ENCODE measurements at places on chromosomes 1 and 21. TPM values are rescaled to one million over a fixed set of nuclear protein-coding genes. Genes with fewer than 3 reads are reported as not detected.

DNA sequence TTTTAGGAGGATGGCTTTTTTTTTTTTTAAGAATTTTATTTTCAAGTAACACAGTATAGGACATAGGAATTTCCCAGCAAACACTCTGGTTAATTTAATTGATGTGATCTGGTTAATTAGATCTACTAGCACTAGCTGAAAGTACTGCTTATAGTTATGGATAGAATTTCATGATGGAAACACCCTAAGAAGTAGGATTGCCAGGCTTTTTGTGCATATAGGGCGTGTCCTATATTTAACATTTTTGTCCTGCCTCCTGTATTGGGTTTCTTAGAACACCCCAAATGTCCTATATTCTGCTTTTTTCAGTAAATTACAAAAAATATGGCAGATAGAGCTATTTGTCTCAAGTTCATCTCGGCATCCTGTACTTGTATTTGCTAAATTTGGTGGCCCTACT, 13.5 kb upstream of the AXDND1 start:
- DNase-seq: no peak
- peaks cover 8% of the 10 kb centered on the region for H3K4me1 ChIP-seq
- peaks cover 5% of the 10 kb centered on the region for H3K36me3 ChIP-seq
- H3K4me3 ChIP-seq: no peak overlapping the region
- no peak overlapping the region for H3K27ac ChIP-seq

- H3K36me3 ChIP-seq: no peaks in the 10 kb centered on the region
- no peaks in the 10 kb centered on the region for H3K4me1 ChIP-seq
- no peak for DNase-seq
These were observed 128.0 kb downstream of the SLC44A5 start for GRCh38 chr1:75482951-75483350.

DNA sequence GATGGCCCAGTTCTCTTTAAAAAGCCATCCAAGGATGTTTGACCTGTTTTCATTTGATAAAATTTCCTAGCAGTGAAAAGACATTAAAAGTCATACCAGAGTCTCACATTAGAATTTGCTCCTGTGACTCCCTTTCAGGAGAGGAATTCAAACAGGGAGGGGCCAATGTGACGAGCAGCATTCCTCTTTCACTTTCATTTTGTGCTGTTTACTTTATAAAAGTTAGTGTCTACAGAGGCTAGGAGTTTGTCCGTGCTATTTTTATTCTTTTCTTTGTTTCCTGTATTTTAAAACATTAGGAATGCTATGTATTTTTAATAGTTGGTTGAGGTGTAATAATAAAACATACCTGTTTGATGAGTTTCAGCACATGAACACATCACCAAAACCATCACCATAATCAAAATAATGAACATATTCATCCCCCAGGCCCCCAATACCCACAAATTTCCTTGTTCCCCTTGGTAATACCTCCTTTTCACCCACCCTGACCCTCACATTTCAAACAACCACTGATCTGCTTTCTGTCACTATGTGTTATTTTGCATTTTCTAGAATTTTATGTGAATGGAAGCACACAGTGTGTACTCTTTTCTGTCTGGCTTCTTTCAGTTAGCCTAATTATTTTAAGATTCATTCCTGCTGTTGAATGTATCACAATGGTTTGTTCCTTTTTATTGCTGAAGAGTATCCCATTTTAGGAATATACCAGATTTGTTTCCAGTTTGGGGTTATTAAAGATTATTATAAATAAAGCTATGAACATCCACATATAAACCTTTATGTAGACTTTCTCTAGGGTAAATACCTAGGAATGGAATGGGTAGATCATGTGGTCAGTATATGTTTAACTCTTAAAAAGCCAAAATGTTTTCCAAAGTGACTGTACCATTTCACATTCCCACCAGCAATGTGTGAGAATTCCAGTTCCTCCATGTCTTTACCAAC, 129.5 kb downstream of the TENT5C start:
- H3K27me3 ChIP-seq: no peaks in the 10 kb centered on the region
- peaks cover 30% of the 10 kb centered on the region for H3K4me1 ChIP-seq

DNA sequence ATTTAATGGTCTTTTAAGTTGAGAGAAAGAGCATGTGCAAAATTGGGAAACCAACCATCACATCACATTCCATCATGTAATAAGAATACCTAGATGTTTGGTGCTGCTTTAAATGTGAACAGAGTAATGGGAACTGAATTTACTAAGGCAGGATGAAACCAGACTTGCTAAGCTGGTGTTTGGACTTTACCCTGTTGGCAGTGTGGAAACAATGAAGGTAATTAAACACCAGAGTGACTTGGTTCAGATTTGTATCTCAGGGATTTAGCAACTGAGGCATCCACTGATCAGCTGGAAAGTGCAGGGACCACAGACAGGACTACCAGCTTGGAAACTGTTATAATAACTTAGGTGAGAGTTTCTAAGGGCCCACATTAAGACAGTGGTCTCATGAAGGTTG, 263.4 kb downstream of the OLFM3 start:
- H3K27me3 ChIP-seq: no peaks in the 10 kb centered on the region
- H3K4me1 ChIP-seq: no peaks in the 10 kb centered on the region
- no peaks in the 10 kb centered on the region for H3K36me3 ChIP-seq
- no peak overlapping the region for H3K4me3 ChIP-seq
- no peak overlapping the region for H3K27ac ChIP-seq

DNA sequence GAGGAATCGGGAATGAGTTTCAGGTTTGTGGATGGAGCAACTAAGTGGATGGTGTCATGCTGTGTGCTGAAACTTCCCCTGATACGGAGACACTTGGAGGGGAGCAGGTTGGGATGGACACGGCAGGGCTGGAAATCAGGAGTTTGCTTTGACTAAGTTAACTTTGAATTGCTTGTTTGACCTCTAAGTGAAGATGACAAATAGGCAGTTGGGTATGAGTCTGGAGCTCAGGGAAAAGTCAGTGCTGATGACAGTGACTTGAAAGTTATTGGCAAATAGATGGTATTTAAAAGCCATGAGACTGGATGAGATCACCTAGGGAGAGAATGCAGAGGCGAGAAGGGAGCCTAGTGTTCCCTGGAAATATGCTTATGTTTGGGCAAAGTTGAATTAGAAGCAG, 12.8 kb upstream of the ZSCAN20 start:
- no peak overlapping the region for H3K27ac ChIP-seq

GRCh38 chr1:21206117-21206516, 29.4 kb upstream of the EIF4G3 start:
- H3K27me3 ChIP-seq: no peaks in the 10 kb centered on the region
- DNase-seq: no peak
- no peak overlapping the region for H3K4me3 ChIP-seq
- H3K27ac ChIP-seq: no peak overlapping the region
- H3K36me3 ChIP-seq: no peaks in the 10 kb centered on the region

GRCh38 chr1:11934302-11935056, at the start of gene PLOD1:
Gene PLOD1 (plus strand): TSS chr1:11934717. CDS start chr1:11934780, 63 bp downstream.
- peak within 1 kb of the TSS; percentile 98 for H3K27ac ChIP-seq
- H3K27me3 ChIP-seq: no peaks in the 10 kb centered on the region
- H3K36me3 ChIP-seq: no peaks in the 10 kb centered on the region
- peaks cover 25% of the 10 kb centered on the region for H3K4me1 ChIP-seq
- H3K4me3 ChIP-seq: peak within 1 kb of the TSS; percentile 45

DNA sequence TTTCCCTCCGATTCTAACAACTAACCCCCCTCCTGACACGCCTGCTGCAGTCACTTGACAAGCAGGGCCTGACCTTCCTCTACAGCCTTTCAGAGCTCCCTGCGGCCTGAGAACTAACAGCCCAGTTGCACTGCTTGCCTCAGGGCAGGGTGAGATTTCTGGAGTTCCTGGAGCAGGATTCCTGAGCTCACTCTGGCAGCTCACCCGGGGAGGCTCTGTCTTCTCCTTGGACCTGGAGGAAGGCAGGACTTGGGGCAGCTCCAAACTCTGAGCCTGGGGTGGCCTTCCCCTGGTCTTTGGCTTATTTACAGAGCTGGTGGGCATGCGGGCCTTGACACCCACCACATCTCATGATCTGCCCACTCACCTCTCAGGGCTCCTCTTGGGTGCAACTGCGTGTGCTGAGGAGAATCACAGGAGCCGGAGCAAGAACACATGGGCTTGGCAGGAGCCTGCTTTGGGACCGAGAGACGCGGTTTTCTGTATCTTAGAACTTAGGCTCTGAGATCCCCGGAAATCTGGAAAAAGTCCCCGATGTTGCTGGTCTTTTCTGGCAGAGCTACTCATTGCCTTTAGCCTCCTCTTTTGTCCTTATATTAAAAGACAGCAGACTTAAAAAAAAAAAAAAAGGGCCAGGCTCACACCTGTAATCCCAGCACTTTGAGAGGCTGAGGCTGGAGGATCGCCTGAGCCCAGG, 13.1 kb upstream of the SLC25A34 start:
- no peak overlapping the region for H3K27ac ChIP-seq
- H3K4me3 ChIP-seq: no peak overlapping the region
- no peak for DNase-seq
- H3K27me3 ChIP-seq: no peaks in the 10 kb centered on the region
- peaks cover under 1% of the 10 kb centered on the region for H3K4me1 ChIP-seq
- H3K36me3 ChIP-seq: peaks cover 50% of the 10 kb centered on the region

GRCh38 chr1:18010945-18011344, 96.7 kb upstream of the IGSF21 start:
- no peak overlapping the region for H3K27ac ChIP-seq
- no peaks in the 10 kb centered on the region for H3K36me3 ChIP-seq
- no peak overlapping the region for H3K4me3 ChIP-seq
- peak; percentile 5 for DNase-seq
- no peaks in the 10 kb centered on the region for H3K4me1 ChIP-seq
- H3K27me3 ChIP-seq: no peaks in the 10 kb centered on the region

Gene CNR2
- not detected for total RNA-seq

Gene ST6GALNAC5
- 4.0 TPM for total RNA-seq

Gene CACNA1S
- total RNA-seq: 0.35 TPM
